AG20443 (cell line): ENCODE measurements at places on chromosomes 11 and 22.
A peak's percentile ranks its signal among the peaks of the same experiment; 100 is the strongest.

DNA sequence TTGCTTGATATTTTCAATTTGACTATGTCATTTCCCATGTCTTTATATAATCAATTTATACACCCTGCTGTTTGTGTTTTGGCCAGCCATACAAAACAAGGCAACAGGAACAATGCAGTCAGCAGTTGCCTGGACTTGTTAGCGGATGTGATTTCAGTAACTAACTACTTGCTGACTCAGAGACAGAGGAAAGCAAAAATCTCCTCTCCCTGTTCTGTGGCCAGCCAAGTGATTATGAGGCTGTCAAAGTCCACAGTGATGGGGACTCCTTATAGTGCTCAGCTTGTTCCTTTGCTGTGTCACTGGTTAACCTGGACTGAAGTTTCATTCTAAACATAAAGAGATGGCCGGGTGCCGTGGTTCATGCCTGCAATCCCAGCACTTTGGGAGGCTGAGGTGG lies 32.6 kb upstream of the APLP2 start:
- peak; percentile 82 for DNase-seq

DNA sequence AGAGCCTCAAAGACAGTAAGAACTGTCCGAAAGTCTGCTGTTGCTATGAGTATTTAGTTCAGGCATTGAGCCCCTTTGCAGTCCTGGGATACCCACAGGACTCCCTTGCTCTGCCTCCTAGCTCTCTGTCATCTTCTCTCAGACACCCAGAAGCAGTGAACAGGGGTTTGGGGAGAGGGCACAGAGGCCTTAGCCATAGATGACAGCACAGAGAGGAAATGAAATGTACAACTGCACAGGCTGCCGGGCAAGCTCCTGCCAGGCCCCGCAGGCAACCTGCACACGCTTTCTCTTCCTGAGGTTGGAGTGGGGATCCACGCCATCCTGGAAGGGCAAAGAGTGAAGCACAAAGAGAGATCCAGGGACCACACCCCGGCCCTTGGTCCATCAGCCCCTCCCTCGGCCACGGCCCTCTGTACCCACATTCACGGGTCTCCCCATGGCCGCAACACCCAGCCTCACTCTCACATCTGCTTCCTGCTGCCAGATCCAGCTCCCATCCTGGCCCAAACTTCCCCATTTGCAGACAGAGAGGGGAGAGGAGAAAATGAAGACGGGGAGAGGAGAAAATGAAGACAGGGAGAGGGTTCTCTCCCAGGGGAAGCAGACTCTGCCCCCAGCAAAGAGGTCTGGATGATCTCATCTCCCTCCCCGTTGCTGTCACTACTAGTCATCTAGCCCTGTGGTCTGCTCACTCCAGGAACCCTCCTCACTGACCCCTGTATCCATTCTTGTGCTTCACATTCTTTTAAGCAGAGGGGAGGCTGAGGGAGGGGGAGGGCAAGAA lies 40.7 kb downstream of the CD6 start:
- no peak for DNase-seq

DNA sequence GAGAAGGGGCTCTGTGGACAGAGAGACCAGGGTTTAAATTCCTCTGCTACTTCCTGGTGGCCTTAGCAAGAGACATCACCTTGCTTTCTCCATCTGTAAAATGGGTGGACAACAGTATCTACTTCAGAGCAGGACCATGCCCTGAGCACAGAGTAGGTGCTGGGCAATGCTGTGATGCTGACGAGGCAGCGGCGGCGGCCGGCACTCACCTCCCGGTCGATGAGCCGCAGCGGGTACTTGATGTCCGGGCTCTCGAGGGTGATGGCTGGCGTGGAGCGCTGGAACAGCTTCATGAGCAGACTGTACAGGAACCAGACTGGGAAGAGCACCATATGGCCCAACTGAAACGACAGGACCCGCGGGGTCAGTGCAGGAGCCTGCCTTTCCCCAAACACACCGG lies 3.9 kb downstream of the ATP5MGL start:
- no peak for DNase-seq

DNA sequence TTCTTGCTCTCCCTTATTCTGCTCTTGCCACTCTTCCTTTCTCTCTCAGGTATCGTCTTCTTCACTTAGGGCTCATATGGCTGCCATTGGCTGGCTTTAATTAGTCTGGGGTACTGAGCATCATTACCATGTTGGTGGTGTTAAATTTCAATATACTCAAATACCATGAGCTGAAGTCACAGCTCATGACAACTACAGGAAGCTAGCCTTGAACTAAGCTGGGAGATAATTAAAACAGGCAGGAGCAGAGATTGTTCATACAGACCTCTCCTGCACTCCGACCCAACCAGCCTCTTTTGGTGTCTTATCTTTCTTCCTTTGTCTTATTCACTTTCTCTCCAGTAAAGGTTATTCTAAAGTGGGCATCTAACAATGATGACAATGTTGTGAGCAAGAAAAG lies 130.9 kb upstream of the BLID start:
- DNase-seq = peak; percentile 30

GRCh38 chr11:107858217-107859070 lies at the start of gene SLC35F2:
Gene SLC35F2 (minus strand): TSS chr11:107858787. CDS start chr11:107858767, 20 bp downstream.
- DNase-seq = peak; percentile 78

GRCh38 chr11:36354221-36355003 lies 58.3 kb downstream of the PRR5L start:
- DNase-seq = peak; percentile 75

DNA sequence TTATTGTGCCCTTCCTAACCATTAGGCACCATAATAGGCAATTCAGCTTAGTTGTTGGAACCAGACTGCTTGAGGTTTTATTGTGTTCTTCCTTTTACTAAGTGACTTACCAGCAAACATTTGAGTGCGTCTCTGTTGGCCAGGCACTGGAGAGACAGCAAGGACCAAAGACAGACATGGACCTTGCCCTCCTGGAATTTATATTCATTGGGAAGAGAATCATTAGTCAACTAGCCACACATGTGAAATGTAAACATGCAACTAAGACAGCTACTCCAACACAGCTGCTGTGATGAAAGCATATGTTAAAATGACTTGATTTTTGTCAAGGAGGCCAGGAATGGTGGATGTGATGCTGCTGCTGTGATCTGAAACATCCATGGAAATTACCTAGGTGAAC lies 106.4 kb downstream of the TRAF6 start:
- DNase-seq = no peak

- peak; percentile 48 for DNase-seq
These were observed 118.9 kb upstream of the LMO1 start for GRCh38 chr11:8382436-8383053.

- no peak for DNase-seq
These were observed 99.9 kb upstream of the AMOTL1 start for GRCh38 chr11:94668212-94668793.

- peak; percentile 59 for DNase-seq
These were observed 679 bp downstream of the SPCS2 start for GRCh38 chr11:74949753-74950137.

GRCh38 chr11:3199537-3200295 lies 18.9 kb downstream of the MRGPRG start:
- DNase-seq = no peak

DNA sequence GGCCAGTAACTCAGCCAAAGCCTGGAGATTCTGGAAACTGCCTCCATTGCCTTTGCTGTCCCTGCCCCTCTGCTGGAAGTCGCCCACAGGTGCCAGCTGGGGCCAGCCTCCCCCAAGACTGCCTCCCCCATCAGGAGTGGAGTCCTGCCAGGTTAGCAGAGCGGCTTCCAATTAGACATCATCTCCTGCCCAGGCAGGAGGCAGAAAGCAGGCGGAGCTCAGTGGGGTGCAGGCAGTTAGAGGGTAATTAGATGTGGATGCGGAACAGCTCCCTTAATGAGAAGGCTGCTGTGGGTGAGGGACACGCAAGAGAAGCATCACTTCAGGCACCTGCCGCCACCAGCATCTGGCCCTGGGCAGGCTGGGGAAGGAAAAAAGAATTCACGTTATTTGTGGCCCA lies 90.9 kb upstream of the TP53I11 start:
- no peak for DNase-seq

DNA sequence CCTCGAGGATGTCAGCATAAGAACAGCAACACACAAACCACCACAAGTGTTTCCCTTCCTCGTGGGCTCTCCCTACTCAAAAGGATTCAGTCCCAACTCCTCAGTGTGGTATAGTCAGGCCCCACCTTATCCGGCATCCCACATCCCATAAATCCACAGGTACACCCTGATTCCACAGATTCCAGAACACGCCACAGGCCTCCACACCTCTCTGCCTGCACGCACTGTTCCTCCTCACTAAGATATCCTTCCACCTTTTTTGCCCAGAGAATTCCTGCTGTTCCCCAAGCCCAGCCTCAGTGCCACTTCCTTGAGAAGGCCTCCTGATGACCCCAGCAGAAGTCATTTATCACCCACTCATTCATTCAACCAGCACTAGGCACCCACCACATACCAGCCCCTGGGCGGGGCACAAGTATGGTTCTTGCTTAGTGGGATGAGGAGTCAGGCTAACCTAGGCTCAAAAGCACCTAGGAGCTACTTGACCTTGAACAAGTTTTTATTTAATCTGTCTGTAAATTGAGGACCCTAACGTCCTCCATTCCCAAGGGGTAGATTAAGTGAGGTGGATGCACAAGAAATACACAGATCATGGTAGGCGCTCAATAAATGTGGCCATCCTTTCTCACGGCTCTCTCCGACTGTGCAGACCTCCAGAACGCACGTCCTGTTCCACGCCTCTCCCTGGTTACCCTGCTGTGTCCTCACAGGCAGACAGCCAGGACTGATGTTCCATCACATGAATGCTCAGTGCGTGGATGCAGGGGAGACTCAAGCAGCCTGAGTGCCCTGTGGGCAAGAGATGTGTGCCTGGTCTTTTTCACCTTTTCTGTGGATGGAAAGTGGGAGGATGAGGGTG lies 2.1 kb upstream of the KCNJ4 start:
- no peak for DNase-seq

GRCh38 chr11:132343445-132344175 lies 973.2 kb downstream of the NTM start:
- DNase-seq = no peak

DNA sequence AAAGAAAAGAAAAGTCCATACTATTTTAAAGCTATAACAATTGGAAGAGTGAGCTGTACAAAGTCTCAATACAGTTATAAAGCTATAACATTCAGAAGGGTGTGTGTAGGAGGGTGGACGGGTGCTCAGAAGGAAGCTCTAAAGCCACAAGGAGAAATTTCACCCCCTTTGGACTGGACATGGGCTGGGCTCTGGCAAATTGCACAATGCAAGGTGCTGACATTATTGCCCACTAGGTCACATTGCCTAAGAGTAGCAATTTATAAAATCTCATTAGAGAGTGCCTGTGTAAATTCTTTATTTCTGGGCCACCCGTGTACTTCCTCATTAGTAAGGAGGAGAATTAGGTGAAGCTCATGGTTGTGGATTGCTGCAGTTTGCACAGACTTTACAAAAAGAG lies 5.7 kb upstream of the APOBEC3A start:
- DNase-seq = no peak

GRCh38 chr11:66327171-66328030 lies 8.8 kb downstream of the RIN1 start:
- DNase-seq = peak; percentile 73

- no peak for DNase-seq
These were observed at the start of gene CD3E for GRCh38 chr11:118304568-118305248. Gene CD3E (plus strand): TSS chr11:118304730. CDS start chr11:118304953, 223 bp downstream.

- DNase-seq = no peak
These were observed 16.4 kb upstream of the MFNG start for GRCh38 chr22:37502342-37503182.

DNA sequence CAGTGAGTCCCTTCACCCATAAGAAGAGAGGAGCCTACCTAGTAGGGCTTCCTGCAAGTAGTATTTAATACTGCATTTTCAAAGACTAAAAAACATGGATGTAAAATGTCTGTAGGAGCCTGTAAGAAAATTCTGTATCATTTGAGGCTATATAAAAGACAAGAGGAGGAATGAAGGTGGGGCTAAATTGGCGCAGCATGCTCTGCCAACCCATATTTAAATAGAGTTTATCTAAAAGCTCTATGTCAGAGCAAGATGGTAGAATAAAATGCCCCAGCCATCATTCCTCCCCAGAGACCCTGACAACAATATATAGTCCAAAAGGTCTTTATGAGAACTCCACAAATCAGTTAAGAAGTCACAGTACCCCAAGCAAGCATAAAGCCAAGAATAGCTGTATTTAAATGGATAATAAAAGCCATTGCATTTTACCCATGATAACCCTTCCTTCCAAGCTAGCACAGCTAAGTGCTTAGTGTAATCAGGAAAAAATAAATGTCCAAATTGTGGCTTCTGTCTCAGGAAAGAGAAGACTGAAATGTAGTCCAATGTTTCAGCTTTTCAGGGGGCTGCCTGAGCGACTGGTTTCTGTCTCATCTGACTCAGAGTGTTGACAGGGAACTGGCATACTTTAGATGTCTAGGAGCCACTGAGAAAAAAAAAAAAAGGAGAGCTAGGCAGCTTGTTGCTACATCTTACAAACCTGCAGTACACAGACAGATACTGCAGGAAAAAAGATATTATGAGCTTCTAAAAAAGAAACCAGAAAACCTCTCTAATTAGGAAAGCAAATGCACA lies 258.6 kb downstream of the METTL15 start:
- no peak for DNase-seq
